A549 (cell line): ENCODE measurements at places on chromosomes 11 and 22. TPM values are rescaled to one million over a fixed set of nuclear protein-coding genes. Genes with fewer than 3 reads are reported as not detected.

DNA sequence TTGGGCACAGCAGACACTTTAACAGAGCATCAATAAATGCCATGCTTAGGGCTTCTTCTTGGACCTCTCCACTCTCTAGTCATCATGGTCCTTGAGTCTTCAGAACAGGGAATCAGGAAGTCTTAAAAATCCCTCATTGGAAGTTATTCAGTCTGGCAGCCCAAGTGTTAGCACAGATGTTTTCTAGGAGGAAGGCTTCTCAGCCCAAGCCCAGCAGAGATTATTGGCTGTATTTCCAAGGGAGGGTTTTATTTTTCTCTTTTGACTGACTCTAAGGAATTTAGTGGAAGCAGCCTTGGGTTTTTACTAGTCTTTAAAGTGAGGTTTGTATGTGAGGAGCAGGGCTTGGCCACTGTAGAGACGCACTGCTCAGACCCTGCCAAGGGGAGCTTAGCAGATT is 41.9 kb downstream of the CEP164 start:
- no peak for DNase-seq

- peak; percentile 90 for DNase-seq
Measured at GRCh38 chr11:69949327-69949726, 128.8 kb upstream of the ANO1 start.

GRCh38 chr11:69545976-69546617 is 64.6 kb downstream of the LINC01488 start:
- no peak for DNase-seq

The P2RY6 gene
- 8.8 to 11.2 TPM (median 9.1 TPM) in 3 replicates for polyA plus RNA-seq

- no peak for DNase-seq
Measured at GRCh38 chr11:18229501-18229900, 7.1 kb downstream of the SAA4 start.

The OR5J2 gene
- polyA plus RNA-seq = not detected in 3 replicates

DNA sequence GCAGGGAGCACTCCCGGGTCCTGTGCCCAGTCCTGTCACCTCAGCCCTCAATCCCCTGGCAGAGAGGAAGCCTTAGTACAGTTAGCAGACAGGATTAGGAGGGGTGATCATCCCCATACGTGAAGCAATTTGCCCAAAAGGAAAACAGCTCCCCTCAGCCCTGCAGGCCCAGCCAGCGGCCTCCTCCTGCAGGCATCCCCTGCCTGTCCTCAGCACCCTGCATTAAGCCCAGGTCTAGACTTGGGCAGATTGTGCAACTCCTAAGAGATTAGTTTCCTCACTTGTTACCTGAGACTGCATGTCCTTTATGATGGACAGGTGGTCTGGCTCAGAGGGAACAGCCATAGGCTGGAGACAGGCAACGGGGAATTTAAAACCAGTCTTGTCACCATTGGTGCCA is 95.5 kb upstream of the TMEM45B start:
- DNase-seq = no peak

The DRD4 gene
- polyA plus RNA-seq = 0.07 to 0.17 TPM in 2 of 3 replicates, not detected in the other

- DNase-seq = no peak
Measured at GRCh38 chr11:38392176-38392575, 1794.1 kb upstream of the RAG2 start.

The GGTLC3 gene
- not detected in 3 replicates for polyA plus RNA-seq

GRCh38 chr22:32622004-32622743 is 147.6 kb downstream of the FBXO7 start:
- DNase-seq = no peak

The OR4A16 gene
- not detected in 3 replicates for polyA plus RNA-seq

The SYT13 gene
- polyA plus RNA-seq = 8.1 to 13.1 TPM (median 12.9 TPM) in 3 replicates

- DNase-seq = no peak
Measured at GRCh38 chr22:35995772-35996171, 32.9 kb downstream of the RBFOX2 start.

GRCh38 chr11:46338636-46338987 is 8.7 kb upstream of the DGKZ start:
- no peak for DNase-seq

- no peak for DNase-seq
Measured at GRCh38 chr11:72231396-72232259, 7.1 kb downstream of the INPPL1 start.

- no peak for DNase-seq
Measured at GRCh38 chr11:86809561-86809960, 9.2 kb downstream of the PRSS23 start.

DNA sequence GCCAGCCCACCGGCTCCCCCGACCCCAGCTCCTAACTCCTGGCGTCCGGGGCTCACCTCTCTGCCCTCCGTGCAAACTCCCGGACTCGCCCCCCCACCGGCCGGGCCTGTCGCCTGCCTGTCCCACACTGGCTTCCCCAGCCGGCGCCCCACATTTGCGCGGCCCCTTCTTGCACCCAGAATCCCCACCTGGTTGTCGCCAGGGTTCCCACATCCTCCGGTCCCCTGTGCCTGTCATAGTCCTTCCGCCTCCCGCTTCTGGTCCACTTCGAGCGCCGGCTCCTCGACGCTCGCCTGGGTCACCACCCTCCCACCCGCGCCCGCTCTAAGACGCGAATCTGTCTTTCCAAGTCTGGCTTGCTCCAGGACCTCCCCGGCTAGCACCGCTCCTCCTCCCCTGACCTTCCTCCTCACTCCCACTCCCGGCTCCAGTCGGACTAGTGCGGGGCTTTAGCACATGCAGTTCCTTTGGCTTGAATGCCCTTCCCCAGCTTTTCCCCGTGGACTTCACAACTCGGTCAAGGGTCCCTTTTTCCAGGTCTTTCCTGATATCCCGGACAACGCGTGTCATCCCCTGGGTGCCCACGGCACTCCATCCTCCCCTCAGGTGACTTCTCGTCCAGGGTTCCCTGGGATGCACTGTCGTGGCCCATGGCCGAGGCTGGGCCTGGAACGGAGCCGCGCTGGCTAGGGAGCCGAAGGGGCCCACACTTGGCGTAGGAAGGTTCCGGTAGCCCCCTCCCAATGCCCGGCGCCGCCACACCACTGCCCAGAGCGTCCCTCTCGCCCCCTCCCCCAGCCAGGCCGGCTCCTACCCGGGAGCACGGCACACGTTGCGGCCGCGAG is 635 bp downstream of the SCARF2 start:
- no peak for DNase-seq

DNA sequence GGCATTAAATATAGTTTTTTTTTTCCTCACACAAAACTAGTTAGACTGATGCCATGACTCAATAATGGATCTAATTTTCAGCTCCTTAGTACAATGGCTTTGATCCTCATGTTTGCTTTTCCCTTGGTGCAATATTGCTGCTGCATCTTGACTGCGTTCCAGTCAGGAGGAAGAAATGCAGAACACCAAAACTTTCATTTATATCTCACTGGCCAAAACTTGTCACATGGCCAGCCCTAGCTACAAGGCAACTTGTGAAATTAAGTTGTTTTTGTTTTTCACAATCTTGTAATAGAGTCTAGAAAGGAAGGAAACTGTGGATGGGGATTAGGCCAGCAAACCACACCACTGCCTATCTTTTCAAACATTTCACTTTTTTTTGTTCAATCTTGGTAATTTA is 36.7 kb downstream of the SMC1B start:
- DNase-seq = no peak

- no peak for DNase-seq
Measured at GRCh38 chr11:116062129-116062489, 557.9 kb upstream of the CADM1 start.

DNA sequence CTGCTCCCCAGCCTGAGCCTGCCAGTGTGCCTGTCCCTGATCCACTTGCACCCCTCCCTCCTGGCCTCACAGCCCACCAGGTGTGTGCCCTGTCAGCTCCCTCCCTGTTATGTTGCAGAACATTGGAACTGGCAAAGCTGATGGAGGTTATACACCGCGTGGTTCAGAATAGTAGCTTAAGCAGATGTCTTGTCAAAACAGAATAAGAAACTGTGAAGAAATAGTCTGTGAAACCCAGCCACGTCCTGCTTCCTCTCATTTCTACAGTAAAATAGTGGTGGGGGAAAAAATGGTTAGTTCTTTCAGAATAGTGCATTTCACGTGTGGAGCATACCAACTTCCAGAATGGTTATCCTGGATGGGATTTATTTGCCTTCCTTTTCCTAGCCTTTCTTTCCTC is 161.2 kb upstream of the NAV2 start:
- DNase-seq = no peak

The CDON gene
- 1.3 to 1.9 TPM (median 1.7 TPM) in 3 replicates for polyA plus RNA-seq

The MFRP gene
- polyA plus RNA-seq = not detected in 3 replicates

- DNase-seq = no peak
Measured at GRCh38 chr11:10387206-10388083, 67.6 kb upstream of the AMPD3 start.
